ENCODE measurements at places on chromosomes 6 and 20.

DNA sequence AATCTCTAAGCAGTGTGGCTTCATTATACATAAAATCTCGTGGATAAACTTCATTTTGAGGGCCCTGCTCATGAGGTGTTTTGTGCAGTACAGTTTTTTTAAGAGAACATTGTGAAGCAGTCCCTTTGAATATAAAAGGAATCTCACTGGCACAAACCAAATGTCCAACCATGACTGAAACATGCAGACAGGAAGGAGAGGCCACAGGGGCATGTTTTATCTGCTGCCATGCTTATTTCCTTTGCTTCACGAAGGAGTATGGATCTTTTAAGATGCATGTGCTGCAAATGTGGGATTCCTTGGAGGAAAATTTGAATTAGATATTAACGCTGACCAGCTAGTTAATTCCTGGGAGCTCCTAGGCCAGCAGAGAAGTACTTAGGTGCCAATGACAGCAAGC is 192.3 kb downstream of the DST start:
- no peak for DNase-seq

- no peak for DNase-seq
Measured at GRCh38 chr6:28401172-28401571, 1.6 kb upstream of the ZSCAN12 start.

- DNase-seq: no peak
Measured at GRCh38 chr20:57792386-57793080, 82.7 kb upstream of the PMEPA1 start.

DNA sequence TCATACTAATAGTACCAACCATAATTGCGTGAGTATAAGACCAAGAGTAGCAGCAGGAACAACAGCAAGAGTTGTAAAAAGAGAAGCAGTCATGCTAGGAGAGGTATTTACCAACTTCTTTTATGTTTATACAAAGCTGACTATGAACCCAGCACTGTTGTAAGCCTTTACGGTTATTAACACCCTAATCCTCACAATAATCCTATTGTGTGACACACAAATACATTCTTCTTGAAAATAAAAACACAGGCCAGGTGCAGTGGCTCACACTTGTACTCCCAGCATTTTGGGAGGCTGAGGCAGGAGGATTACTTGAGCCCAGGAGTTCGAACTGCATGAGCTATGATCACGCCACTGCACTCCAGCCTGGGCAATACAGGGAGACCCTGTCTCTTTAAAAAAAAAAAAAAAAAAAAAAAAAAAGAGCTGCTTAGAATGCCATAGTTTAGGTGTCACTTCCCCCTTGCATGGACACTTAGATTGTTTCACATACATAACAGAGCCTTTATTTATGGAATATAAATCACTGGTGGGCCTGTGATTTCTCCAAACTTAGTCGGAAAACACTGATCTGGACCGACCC is 20.2 kb downstream of the HCK start:
- no peak for DNase-seq

GRCh38 chr20:51636123-51636522 is 93.6 kb upstream of the NFATC2 start:
- no peak for DNase-seq

DNA sequence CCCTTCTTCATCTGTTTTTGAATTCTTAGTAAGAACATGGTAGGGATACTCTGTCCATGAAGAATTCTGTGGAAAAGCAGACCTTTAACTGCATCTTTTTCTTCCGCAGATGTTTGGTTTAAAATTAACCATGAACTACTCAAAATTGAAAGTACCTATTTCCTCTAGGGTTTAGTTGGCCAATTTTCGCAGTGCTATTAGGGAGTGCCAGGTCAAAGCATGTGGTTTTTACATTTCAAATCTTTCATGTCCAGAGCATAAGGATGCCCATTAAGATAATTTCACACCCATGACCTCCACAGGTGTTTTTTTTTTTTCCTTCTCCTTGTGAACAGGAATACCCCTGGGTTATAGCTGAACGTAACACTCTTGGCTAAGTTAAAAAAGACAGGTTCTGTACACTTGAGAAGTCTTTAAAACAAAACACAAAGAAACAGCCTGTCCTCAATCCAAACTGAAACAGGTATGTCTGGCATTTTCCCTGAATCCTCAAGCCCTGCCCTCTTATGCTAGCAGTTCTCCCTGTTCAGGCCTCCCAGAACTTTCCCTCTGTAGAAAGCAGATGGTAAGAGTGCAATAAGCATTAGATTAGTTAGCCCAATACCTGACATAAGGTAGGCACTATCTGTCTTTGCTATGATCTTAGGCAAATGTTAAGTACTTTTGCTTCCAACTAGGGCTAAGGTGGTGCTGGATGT is 67.1 kb downstream of the ELOVL5 start:
- DNase-seq: no peak

DNA sequence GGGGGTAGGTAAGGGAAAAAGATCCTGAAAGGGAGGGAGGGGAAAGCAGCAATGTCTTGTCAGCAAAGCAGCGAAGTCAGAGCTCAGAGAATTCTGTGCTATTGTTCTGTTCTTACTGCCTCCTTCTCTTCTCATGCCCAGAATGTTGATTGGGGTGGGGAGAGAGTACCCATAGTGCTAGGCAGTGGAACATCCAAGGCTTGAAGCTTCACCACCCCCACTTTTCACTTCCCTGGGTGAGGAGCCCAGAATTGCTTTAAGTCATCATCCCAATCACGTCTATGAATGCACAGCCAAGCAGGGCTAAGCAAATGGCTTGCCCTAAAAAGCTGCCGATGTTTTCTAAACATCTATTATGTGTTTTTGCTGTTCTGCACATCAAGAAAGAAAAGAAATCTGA is 16.5 kb downstream of the REPS1 start:
- no peak for DNase-seq

DNA sequence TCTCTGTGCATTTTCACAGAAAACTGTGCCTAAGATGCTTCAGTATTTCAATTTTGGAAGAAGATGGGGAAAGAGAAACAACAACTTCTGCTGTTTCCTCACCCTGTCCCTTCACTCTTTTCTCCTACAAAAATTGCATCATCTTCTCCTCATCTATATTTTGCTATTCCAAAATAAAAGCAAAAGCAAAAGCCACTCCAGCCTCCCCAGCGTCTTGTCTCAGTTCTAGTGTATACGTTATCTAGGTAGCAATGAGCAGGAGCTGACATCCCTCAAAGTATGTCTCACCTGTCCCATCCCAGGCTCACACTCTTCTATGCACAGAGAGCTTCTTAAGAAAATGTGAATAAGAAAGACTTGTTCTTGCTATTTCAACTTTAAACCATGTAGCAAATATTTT is 163.8 kb upstream of the TAB2 start:
- no peak for DNase-seq

DNA sequence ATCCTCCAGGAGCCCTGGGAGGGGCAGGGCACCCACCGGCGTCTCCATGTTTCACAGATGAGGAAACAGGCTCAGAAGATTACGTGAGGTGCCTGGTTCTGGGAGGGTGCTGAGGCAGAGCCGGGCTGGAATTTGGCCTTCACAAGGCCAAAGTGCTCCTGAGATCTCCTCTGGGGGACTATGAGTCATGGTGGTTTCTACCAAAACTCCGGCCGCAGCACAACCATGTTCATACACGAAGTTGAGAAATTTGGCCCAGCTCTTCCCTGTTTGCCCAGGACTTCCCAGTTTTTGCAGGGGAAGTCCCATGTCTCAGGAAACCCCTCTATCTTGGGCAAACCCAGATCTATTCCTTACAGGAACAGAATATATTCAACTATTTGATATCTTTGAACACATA is 172.9 kb upstream of the CDYL start:
- no peak for DNase-seq

GRCh38 chr6:100153636-100154275 is 159.7 kb upstream of the MCHR2 start:
- DNase-seq: no peak

- no peak for DNase-seq
Measured at GRCh38 chr6:11218538-11219399, 13.7 kb downstream of the NEDD9 start.

DNA sequence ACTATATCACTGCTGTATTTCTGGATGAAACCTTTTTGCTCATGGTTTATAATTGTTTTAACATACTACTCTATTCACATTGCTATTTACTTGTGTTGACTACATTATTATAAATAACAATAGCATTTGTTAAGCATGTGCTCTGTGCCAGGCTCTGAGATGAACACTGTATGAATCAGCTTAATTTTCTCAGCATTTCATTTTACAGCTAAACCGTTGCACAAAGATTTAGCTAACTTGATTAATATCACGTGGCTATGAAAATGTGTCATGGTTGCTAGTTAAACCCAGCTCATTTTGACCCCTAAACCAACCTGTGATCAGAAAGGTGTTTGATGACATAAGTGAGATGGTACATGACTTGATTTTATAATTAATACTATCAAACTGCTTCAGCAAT is 77.5 kb downstream of the NCOA7 start:
- DNase-seq: no peak

DNA sequence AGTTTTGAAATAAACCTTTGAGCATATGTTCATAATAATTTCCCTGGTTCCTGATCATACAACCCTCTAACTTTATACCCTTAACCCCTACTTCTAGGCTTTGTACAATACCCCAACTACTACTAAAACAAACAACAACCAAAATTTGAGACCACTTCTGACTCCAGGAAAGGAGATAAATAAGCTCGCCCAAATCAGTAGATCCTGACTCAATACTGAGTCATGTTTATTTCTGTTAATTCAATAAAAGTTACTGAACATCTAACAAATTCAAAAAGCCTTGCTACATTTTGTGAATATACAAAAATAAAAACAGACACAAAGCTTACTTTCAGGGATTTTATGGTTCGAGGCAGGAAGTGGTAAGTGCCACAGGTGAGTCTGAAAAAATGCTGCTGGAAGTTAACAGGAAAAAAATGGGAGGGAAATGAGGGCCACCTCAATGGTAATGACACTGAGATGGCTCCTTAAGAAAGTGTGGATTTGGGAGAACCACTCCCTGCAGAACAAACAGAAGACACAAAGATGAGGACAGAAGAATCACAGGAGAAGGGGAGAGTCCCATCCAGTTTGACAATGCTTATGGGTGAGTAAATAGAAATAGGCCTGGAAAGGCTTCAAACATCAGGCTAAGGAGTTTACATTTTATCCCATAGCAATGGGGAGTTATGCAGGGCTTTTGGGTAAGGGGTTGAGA is 63.4 kb downstream of the DST start:
- no peak for DNase-seq

GRCh38 chr6:136736281-136736960 is 55.9 kb downstream of the MAP3K5 start:
- no peak for DNase-seq

DNA sequence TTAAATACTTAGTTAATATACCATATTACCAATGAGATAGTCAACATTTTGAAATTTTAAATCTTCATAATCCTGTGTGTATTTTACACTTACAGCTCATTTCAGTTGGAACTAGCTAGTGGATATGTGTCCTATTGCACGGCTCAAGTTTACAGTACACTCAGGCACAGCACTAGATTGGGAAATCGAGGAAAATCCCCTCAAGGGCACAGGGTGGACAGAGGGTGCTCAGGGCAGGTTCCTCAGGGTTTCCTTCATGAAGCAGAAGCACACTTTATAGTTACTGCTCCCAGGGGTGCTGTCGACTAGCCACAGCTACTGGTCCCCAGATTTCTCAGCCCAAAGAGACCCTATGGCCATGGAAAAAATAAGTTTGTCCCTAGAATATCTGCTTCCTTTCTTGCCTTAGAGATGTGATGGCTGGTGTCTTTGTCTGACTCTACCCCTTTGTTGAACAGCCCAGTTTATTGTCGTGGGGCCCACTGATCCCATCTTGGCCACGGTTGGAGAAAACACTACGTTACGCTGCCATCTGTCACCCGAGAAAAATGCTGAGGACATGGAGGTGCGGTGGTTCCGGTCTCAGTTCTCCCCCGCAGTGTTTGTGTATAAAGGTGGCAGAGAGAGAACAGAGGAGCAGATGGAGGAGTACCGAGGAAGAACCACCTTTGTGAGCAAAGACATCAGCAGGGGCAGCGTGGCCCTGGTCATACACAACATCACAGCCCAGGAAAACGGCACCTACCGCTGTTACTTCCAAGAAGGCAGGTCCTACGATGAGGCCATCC is 1.5 kb downstream of the BTN2A1 start:
- no peak for DNase-seq

- peak; percentile 17 for DNase-seq
Measured at GRCh38 chr20:1299522-1299921, 29.4 kb downstream of the SDCBP2 start.

- DNase-seq: no peak
Measured at GRCh38 chr6:21157186-21157929, 436.2 kb upstream of the SOX4 start.

DNA sequence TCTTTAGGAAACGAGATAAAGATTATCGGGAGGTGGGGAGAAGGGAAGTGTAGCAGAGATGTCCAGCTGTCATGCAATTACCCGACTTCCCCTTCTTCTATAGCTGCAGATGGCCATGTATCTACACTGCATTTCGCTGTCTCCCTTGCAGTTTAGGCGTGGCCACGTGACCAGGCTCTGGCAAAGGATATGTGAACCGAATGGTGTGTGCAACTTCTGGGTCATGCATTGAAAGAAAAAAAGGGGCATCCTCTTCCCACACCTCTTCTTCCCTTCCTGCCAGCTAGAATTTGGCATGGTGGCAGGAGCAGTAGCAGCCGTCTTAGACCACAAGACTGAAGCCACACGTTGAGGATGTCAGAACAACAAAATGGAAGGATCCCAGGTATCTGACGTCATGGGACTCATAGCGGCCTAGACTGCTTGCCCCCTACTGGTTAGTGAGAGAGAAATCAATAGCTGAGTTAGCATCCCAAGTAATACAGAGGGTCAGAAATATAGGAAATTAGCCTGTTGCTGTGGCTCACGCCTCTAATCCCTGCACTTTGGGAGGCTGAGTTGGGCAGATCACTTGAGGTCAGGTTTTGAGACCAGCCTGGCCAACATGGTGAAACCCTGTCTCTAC is 32.8 kb downstream of the TCF15 start:
- no peak for DNase-seq
